ENCODE measurements at places on chromosomes 6 and 20. TPM values are rescaled to one million over a fixed set of nuclear protein-coding genes. Genes with fewer than 3 reads are reported as not detected.

GRCh38 chr20:22584522-22584921 lies at the start of gene FOXA2:
TSS of gene FOXA2 (minus strand) at chr20:22584572. CDS start at chr20:22584278, 294 bp downstream.
- peak; percentile 82 for DNase-seq

GRCh38 chr6:29589423-29590048 lies 4.6 kb downstream of the OR2H2 start:
- DNase-seq, result no peak

- DNase-seq, result no peak
These were observed 18.9 kb upstream of the TRAM2 start for GRCh38 chr6:52595796-52596130.

- no peak for DNase-seq
These were observed 68.2 kb upstream of the FUCA2 start for GRCh38 chr6:143579703-143580102.

GRCh38 chr6:20349225-20349624 lies 52.5 kb upstream of the E2F3 start:
- DNase-seq, result no peak

The FKBP1C gene
- total RNA-seq, result not detected

The EBF4 gene
- 1.4 TPM for total RNA-seq

The SALL4 gene
- 13.2 TPM for total RNA-seq

The RNF144B gene
- 2.4 TPM for total RNA-seq

The PTPRT gene
- 1.1 TPM for total RNA-seq

The SLC12A5 gene
- total RNA-seq, result not detected
